ENCODE measurements at places on chromosomes 6 and 20.
A peak's percentile ranks its signal among the peaks of the same experiment; 100 is the strongest.

DNA sequence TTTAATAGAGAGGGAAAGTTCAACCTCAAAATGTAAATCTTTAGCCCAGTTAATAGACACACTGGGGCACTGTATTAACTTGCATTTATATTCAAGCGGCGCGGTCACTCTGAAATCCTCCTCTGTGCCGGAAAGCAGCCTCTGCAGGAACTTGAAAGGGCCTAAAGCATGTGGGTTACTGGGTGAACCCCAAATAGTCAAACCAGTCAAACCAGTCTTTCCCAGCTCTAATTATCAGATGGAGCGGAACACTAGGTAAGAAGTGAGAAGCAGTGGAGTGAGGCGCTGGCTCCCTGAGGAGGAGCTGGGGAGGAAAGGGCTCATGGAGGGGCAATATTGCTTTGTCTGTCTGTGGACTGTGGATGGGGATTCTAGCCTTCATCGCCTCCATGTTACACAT lies 531.3 kb downstream of the QKI start:
- DNase-seq = no peak

DNA sequence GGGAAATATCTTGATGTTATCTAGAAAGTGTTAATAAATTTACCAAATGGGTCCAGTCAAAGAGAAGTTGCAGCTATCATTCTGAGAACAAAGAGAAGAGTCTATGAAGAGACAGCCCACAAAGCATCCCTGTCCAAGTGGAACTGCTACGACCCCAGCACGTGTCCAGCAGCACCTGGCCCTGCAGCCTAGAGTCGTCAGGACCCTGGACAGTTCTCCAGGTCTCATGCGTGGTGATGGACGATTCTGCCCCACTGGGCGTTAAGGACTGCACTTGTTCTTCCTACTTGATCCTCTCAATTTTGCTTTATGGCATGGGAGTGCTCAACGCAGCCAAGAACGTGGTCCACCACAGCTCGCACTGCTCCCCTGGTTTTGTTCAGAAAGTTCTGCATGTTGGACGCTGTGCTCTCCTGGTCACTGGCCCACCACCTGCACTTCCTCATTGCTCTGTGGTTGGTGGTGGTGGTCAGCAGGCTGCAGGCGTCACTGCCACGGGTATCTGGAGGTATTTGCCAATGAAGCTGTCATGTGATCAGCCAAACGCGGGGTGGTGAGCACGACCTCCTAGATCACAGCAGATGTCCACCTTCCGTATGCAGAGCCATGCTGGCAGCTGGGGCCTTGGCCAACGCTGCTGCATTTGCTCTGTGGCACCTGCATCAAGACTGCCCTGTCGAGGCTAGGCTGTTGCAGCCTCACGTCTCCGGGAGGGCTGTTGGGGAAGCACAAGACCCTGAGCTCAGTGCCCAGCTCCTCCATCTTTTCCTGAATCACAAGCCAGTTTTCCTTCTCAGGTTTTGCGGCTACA lies 356.4 kb downstream of the CDH4 start:
- no peak for DNase-seq

GRCh38 chr6:112202639-112203341 lies 51.6 kb downstream of the LAMA4 start:
- DNase-seq = no peak

GRCh38 chr20:53814060-53814459 lies 220.4 kb upstream of the ZNF217 start:
- no peak for DNase-seq

GRCh38 chr20:63312273-63312672 lies 19.3 kb downstream of the COL20A1 start:
- no peak for DNase-seq

GRCh38 chr20:1083431-1084080 lies 34.8 kb upstream of the PSMF1 start:
- DNase-seq = no peak

GRCh38 chr20:52446421-52447224 lies 255.0 kb upstream of the ZFP64 start:
- no peak for DNase-seq

- DNase-seq = no peak
Observed at GRCh38 chr6:41488433-41489119, 57.6 kb upstream of the FOXP4 start.

DNA sequence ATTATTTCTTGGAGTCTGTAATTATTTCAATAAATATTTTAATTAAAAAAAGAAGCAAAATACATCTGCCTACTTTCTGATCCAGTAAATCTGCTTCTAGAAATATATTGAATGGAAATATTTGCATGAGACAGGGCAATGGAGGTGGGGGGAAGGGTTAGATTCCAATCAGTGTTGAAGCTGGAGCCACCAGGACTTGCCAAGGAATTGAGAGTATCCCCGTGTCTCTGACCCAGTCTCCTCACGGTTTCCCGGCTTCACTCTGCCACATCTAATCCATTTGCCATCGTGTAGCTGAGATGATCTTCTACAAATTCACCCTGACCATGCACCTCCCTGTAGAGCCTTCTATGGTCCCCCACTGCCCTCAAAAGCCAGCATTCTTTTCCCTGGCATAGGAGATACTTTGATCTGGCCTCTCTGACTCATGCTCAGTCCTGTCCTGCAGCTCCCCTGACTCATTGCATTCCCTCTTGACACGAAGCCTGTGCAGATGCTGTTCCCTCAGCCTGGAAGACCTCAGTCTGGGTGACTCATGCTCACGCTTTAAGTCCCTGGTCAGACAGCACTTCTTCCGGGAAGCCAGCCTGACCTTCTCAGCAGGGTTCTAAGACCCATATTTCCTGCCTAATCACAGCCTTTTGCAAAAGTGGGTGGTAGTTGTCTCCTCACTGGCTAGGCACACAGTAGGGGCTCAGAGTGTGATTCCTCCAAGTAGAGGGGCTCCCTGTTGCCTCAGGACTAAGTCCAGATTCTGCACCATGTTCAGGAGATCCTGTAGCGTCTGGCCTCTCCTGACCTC lies 23.0 kb upstream of the FKBP1A start:
- no peak for DNase-seq

DNA sequence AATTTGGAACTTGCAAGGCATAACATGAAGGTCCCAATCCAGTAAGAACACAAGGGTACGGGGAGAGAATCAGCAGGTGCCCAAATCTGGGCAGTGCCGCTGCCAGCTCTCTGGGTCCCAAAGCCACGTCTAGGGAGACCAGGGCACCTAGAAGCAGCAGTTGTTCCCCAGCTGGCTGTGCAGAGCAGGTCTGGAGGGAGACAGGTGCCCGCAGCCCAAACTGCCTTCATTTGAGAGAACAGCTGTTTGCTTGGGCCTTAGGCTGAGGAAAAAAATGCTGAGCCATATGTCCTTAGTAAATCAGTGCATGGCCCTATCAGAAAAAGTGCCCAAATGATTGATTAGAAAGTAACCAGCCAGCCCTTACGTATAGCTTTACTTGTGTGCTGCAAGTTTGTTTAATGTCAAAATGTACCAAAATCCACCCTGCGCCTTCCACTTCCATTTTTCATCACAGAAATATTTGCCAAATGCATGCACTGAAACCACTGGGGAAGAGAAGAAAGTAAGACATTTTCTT lies 9.1 kb upstream of the PRELID3B start:
- no peak for DNase-seq

DNA sequence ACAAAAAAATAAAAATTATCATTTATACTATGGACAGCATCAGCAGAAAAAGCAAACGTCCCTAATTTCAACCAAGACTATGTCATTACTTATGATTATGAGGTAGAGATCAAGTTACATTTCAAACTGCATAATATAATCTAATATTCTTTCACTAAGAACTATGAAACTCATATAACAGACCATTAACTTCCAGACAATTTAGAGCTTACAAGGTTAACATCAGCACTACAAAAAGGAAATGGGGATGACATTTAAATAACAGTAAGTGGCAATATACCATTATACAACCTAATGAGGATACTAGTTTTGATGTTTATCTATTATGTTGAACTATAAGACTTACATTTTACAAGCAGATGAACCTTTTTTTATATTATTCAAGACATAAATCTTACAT lies 261.0 kb upstream of the THEMIS start:
- DNase-seq = no peak

- DNase-seq = no peak
Observed at GRCh38 chr20:13229538-13229937, 8.5 kb downstream of the ISM1 start.

- DNase-seq = no peak
Observed at GRCh38 chr6:108193835-108194234, 28.0 kb downstream of the NR2E1 start.

DNA sequence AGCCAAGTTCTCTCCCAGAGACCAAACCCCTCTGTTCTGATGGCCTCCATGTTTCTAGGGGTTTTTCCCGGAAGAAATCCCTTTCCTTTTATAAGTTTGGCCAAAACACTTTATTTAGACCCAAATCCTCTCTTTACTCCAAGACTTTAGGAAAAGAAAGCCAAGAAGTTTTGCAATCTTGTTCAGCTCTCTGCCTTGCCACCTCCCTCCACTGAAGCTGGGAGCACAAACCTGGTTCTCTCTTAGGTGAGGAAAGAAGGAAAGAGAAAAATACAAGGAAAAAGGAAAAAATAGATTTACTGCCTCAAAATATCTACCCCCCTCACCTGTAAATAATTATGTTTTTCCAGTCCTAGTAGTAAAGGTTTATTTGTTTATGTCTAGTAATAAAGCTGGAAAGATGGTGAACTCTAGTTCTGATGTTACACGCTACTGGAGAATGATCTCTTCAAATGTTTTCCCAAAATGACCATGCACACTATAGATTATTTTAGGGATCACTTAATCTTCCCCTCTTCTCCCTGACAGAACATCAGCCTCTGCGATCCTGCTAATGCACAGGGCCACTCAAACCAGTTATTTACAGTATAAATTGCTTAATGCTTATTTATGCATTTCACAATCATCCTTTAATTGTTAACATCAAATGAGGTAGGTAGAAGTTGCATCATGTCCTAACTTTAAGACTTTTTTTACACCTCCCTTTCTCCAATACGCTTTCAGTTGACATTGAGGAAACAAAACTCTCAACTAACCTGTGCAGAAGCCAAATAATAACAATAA lies 10.9 kb upstream of the ARG1 start:
- no peak for DNase-seq

DNA sequence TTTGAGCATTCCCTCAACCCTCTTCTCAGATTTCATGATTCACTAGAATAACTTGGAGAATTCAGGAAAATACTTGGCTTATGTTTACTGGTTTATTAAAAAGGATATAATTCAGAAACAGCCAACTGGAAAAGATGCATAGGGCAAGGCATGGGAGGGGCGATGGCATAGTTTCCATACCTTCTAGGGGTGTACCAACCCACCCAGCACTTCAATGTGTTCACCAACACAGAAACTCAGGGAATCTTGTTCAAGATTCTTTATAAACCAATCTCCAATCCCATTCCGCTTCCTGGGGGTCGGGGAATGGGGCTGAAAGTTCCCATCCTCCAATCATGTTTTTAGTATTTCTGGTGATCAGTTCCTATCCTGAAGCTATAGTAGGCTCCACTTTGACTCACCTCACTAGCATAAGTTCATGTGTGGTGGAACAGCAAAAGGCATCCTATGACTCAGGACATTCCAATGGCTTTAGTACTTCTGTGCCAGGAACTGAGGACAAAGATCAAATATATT lies 164.4 kb downstream of the SIM1 start:
- no peak for DNase-seq

- DNase-seq = no peak
Observed at GRCh38 chr6:33577106-33577535, 3.0 kb downstream of the BAK1 start.

- no peak for DNase-seq
Observed at GRCh38 chr20:56956534-56956933, 309.9 kb downstream of the BMP7 start.

GRCh38 chr6:106168097-106168888 lies 82.2 kb downstream of the PRDM1 start:
- no peak for DNase-seq

DNA sequence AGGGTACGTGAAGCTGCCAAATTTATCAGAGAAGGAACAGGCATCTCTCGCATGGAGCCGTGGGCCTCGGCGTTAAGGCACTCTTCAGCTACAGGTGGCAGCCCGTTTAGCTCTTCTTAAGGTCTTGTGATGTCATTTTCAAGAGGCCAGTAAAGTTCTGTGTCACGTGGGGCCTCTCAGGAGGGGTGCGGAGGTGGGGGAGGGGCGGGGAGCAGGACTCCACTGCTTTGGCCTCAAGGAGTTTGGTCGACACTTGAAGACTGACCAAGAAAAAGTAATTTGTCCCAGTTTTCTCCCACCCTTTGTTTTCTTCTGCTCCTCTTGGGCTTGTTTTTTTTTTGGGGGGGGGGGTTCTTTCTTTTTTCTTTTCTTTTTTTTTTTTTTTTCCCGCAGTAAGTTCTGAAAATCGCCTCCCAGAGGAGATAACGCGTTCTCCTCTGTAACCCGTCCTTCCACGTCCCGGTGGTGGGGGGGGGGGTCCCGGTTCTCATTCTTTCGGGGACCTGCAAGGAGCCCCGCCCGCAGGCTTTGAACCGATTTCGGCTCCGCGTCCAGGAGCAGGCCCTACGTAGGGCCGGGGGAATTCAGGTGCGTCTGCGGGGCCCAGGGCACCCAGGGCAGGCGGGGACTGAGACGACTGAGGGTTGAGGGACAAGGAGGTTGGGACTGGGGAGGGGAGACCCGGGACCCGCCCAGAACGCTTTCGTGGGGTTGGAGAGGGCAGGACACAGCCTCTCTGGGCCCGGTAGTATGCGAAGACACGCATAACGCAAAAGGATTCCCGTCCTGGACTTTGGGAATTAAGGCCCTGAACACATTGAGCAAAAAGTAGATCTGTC lies 26.0 kb downstream of the GPX6 start:
- peak; percentile 43 for DNase-seq

DNA sequence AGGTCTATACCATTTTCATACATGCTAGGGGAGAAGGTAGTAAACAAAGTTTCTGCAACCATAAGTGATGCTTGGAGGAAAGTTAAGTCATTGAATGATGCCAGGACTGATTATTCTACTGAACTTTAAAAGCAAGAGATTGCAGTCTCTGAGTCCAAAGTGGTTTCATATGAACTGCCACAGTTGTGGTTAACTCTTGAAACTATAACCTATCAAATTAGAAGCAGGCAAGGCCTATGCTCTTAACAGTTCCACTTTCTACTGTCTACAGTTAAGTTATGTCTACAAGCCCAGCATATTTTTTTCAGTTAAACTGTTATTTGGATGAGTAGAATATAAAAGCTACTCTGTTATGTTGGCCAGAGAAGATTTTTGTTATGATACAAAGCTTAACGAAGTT lies 326.5 kb upstream of the RUNX2 start:
- no peak for DNase-seq

DNA sequence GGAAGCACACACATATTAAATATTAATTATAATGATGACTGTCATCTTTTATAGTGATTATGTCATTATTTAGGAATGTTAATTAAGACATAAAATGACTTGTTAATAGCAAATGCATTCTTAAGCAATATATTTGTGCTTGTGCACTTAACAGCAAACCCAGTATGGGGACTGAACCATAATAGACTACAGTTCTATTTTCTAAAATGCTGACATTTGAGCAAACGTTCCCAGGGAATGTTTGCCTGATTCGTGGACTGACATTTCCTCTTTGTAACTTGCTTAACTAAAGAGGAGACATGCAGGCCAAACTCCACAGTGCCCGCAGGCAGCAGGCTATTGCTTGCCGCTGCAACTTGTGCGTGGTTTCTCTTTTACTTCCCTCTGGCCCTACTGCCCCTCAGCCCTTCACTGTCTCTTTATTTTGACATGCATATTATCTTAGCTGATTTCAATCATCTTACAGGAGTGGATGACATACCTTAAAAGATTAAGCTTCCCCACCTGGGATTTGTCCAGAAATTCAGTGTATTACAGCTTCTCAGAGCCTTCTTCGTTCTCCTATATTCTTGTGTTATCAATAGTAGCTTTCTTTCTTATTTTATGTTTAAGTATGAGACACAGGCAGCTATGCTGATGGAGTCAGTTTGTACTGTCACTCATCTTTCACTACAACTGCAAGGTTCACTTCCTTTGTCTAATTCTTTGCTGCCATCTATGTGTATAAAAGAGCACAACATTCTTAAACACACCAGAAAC lies 141.5 kb downstream of the GMDS start:
- no peak for DNase-seq

Data from activated T-cell treated with anti-CD3 and anti-CD28 coated beads for 48 hours (primary cell).